Naive B cell (primary cell): ENCODE measurements at places on chromosomes 1 and 21. TPM values are rescaled to one million over a fixed set of nuclear protein-coding genes. Genes with fewer than 3 reads are reported as not detected.
A peak's percentile ranks its signal among the peaks of the same experiment; 100 is the strongest.

The GJA5 gene
- polyA plus RNA-seq = not detected

The CD34 gene
- not detected for polyA plus RNA-seq

The TIAM1 gene
- 0.05 TPM for polyA plus RNA-seq

DNA sequence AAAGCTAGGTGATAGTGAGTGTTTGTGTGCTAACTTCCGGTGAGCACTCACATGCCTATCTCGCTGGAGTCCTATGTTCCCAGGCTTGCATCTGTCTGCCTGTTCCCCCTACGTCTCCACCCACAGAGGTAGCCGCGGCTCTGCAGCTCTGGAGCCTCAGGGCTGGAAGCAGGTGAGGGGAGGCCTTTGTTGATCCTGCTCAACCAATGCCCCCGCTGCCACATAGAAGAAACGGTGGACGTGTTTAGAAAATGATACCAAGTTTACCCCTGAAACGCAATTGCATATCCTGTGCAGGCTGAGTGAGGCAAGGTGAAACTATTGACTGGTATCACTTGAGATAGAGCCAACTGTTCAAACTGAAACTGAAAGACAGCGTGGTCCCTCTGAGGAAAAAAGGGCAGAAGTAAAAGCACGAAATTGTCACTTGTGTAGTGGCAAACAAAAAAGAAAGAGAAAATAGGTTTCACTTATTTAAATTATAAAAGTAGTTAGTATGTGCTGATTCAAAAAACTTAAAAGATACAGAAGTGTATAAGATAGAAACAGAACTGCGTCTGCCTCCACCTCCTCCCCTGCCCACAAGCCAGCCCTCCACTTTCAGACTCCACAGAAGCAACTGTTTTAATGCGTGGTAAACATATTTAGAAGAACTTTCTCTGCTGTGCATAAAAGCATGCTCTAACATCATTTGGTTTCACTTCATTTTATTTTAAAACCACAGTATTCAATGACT is 38.6 kb upstream of the ETS2 start:
- peak overlapping the region; percentile 86 for H3K4me3 ChIP-seq
- H3K4me1 ChIP-seq = peaks cover 23% of the 10 kb centered on the region

The IFNAR1 gene
- 142 TPM for polyA plus RNA-seq

GRCh38 chr1:241612533-241613477 is 27.4 kb downstream of the CHML start:
- no peak for DNase-seq
- H3K27me3 ChIP-seq = no peaks in the 10 kb centered on the region
- H3K36me3 ChIP-seq = no peaks in the 10 kb centered on the region
- peak overlapping the region; percentile 11 for H3K27ac ChIP-seq

DNA sequence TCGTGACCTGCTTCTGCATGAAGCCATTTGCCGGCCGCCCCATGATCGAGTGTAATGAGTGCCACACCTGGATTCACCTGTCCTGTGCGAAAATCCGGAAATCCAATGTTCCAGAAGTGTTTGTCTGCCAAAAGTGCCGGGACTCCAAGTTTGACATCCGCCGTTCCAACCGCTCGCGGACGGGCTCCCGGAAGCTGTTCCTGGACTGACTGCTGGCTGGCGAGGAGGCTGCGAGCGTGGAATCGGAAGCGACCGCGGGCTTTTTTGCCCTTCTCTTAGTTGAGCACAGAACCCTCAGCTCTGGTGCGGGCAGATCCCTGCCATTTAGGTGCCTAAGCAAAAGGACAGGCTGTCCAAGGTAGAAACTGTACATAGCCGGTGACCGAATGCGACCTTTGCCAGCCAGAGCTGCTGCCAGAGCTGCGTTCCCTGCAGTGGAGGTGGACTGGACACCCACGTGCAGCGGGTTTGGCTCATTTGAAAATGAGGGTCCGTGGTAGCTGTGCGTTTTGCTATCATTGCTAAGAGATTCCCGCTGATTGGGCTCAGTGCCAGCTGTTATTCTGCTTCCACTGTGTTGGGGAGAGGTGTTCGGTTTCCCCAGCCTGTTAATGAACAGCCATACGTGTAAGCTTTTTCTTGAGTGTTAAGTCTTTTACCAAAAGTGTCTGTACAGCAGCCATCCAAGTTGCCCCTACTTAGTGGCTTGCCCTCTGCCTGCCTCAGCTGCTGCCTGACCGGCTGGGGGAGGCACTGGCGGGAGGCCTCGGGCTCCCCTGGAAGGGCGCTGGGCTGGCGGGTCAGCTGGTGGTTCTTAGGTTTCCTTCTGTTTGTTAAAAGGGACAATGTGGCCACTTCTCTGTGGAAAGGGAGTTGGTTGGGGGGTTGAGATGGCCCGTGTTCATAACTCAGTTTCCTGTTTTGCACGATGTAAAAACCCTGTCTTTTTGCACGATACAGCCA is 3.0 kb upstream of the THAP3 start:
- H3K4me3 ChIP-seq = no peak overlapping the region
- no peak overlapping the region for H3K27ac ChIP-seq
- no peak for DNase-seq
- no peaks in the 10 kb centered on the region for H3K27me3 ChIP-seq
- H3K36me3 ChIP-seq = peaks cover 6% of the 10 kb centered on the region
- H3K4me1 ChIP-seq = peaks cover 13% of the 10 kb centered on the region

The PDPN gene
- not detected for polyA plus RNA-seq

The FBXO42 gene
- polyA plus RNA-seq = 19.8 TPM

The S100A9 gene
- 14.4 TPM for polyA plus RNA-seq

The PEX14 gene
- polyA plus RNA-seq = 4.0 TPM

The MEX3A gene
- not detected for polyA plus RNA-seq

- H3K4me1 ChIP-seq = peaks cover 9% of the 10 kb centered on the region
- H3K36me3 ChIP-seq = no peaks in the 10 kb centered on the region
- no peak overlapping the region for H3K4me3 ChIP-seq
- H3K27me3 ChIP-seq = no peaks in the 10 kb centered on the region
- DNase-seq = no peak
- H3K27ac ChIP-seq = no peak overlapping the region
Observed at GRCh38 chr1:173329726-173330125, 122.6 kb upstream of the TNFSF4 start.

- peak overlapping the region; percentile 34 for H3K27ac ChIP-seq
- no peaks in the 10 kb centered on the region for H3K27me3 ChIP-seq
- H3K4me1 ChIP-seq = peaks cover 36% of the 10 kb centered on the region
Observed at GRCh38 chr21:44881198-44881872, 7.8 kb upstream of the PTTG1IP start.
